ENCODE measurements at places on chromosomes 1 and 21. TPM values are rescaled to one million over a fixed set of nuclear protein-coding genes. Genes with fewer than 3 reads are reported as not detected.

Gene LENEP
- not detected for total RNA-seq

Gene DDAH1
- total RNA-seq, result 6.9 TPM

Gene MNDA
- not detected for total RNA-seq

Gene TMPRSS15
- total RNA-seq, result not detected

Gene ADAM30
- total RNA-seq, result not detected

Gene FMN2
- total RNA-seq, result 5.2 TPM

Gene SPRR2F
- total RNA-seq, result not detected

Gene LCA5L
- 0.97 TPM for total RNA-seq

Gene GPR161
- total RNA-seq, result 16.3 TPM

Gene RNASEL
- 2.6 TPM for total RNA-seq

Gene NR0B2
- total RNA-seq, result not detected

Gene RNF186
- not detected for total RNA-seq

Gene FAM72D
- total RNA-seq, result 6.1 TPM

Gene KIRREL1
- 29.3 TPM for total RNA-seq

Gene TEDDM1
- total RNA-seq, result not detected

Gene VANGL2
- 1.1 TPM for total RNA-seq

Gene NUP210L
- total RNA-seq, result not detected

Gene RPS6KA1
- total RNA-seq, result 15.0 TPM

Gene FCRL5
- total RNA-seq, result not detected

Gene FLG2
- not detected for total RNA-seq

Measured in A549 treated with CpdA at 1 μM for 4 hours (cell line).